ENCODE measurements at places on chromosomes 1 and 21. TPM values are rescaled to one million over a fixed set of nuclear protein-coding genes. Genes with fewer than 3 reads are reported as not detected.
A peak's percentile ranks its signal among the peaks of the same experiment; 100 is the strongest.

Gene KCND3
- not detected for polyA plus RNA-seq

DNA sequence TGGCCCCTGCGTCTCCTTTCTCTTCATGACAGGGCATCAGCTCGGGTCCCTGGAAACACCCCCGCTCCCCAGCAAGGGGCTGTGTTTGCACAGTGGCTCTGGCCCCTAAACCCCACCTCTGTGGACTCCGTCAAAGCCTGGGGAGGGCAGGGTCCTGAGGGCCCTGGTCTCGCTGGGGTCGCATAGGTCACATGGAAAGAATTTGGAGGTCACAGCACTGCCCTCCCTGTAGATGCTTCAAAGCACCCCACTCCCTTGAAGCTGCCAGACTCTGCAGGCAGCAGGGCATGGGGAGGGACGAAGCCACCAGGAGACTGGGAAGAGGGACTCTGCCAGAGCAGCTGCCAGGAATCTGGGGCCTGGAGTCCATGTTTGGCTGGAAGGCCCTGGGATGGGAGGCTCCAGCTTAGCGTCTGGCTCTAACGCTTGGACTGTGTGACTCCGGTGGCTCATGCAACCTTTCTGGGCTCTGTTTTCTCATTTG lies 36.6 kb upstream of the ECE1 start:
- H3K36me3 ChIP-seq, result no peaks in the 10 kb centered on the region
- peak overlapping the region; percentile 94 for H3K27ac ChIP-seq
- DNase-seq, result no peak
- peaks cover 59% of the 10 kb centered on the region for H3K4me1 ChIP-seq
- H3K27me3 ChIP-seq, result no peaks in the 10 kb centered on the region
- H3K4me3 ChIP-seq, result no peak overlapping the region

DNA sequence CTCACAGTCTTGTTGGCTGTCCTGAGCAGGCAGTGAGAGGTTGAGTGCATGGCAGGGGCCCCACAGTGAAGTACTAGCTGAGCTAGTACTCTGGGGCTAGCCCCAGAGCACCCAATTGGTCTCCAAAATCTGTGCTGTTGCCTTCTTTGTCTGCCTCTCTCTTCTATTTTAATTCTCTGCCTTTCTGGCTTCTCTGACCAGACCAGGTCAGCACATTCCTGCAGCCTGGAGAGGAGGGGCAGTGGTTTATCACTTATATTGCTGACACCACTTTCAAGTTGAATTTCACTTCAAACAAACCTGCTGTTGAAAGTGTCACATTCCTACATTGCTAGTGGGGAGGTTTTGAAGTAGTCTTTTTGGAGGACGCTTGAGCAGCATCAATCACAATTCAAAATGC lies 628.7 kb downstream of the PTPRU start:
- H3K4me1 ChIP-seq, result no peaks in the 10 kb centered on the region
- H3K27ac ChIP-seq, result no peak overlapping the region
- no peak overlapping the region for H3K4me3 ChIP-seq
- no peaks in the 10 kb centered on the region for H3K27me3 ChIP-seq
- no peaks in the 10 kb centered on the region for H3K36me3 ChIP-seq
- no peak for DNase-seq

DNA sequence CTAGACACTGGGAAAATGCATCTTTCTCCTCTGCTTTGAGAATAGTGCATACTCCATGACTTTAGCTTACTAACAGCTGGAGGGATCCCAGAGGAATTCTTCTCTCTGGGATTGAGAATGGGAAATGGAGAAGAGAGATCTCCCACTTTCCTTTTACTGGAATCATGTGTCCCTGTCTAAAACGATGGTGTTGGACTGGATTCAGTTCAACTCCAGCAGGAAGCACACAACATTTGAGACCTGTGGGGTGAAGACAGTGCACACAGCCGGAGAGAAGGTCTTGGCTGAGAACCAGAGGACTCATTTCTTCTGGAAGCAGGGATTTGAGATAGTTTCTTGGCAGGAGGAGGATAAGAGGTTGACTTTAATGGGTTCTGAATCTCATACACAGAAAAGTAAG lies 58.7 kb downstream of the TRABD2B start:
- no peaks in the 10 kb centered on the region for H3K27me3 ChIP-seq
- DNase-seq, result no peak
- no peak overlapping the region for H3K4me3 ChIP-seq
- no peaks in the 10 kb centered on the region for H3K36me3 ChIP-seq
- H3K4me1 ChIP-seq, result no peaks in the 10 kb centered on the region

DNA sequence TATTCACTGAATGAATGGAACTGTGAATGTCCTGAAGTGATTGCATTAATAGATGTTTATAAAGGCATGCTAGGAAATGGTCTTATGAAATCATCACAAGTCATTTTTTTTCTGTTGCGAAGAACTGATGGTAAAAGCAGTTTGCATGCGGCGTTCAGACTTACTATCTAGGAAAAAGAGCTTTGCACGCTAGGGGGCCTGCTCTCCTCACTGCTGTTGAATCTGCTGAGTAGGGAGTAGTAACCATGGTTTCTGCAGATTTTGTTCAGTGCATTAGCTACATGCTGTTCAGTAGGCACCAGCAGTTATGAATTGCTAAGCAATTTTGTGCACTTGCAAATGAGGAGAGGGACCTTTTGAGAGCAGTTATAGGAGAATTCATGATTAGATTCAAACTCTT lies 57.9 kb downstream of the CENPF start:
- H3K27me3 ChIP-seq, result no peaks in the 10 kb centered on the region
- peaks cover 60% of the 10 kb centered on the region for H3K36me3 ChIP-seq
- H3K4me3 ChIP-seq, result no peak overlapping the region

Measured in SK-N-SH (cell line).